ENCODE measurements at places on chromosomes 12 and 14.

DNA sequence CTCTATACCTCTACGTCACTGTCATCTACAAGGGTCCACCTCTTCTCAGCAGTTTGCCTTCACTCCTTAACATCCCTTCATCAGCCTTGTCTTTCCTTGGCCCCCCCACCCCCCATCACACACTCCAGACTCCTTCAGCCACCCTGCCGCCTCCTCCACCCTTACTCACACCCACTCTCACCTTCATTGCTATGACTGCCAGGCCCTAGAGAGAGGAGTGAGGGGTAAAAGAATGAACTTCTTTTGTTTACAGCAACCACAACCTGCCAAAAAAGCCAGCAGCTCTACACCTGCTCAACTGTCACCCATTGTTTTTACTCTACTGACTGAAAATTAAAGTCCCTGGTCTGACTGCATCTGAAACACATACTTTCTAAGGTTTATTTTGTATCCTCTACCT, 112.8 kb downstream of the DUSP6 start:
- H3K4me3 ChIP-seq: no peak overlapping the region
- no peak overlapping the region for H3K27ac ChIP-seq
- H3K36me3 ChIP-seq: no peaks in the 10 kb centered on the region
- H3K4me1 ChIP-seq: no peaks in the 10 kb centered on the region
- H3K27me3 ChIP-seq: no peaks in the 10 kb centered on the region
- no peak for DNase-seq

- no peaks in the 10 kb centered on the region for H3K27me3 ChIP-seq
- no peak overlapping the region for H3K4me3 ChIP-seq
- DNase-seq: no peak
- H3K4me1 ChIP-seq: no peaks in the 10 kb centered on the region
- H3K27ac ChIP-seq: peak overlapping the region; percentile 25
- no peaks in the 10 kb centered on the region for H3K36me3 ChIP-seq
These were observed 556.6 kb downstream of the TRHDE start for GRCh38 chr12:72828662-72829324.

GRCh38 chr12:110234755-110235154, 46.3 kb upstream of the ATP2A2 start:
- H3K4me3 ChIP-seq: no peak overlapping the region
- H3K27me3 ChIP-seq: no peaks in the 10 kb centered on the region
- peak overlapping the region; percentile 64 for H3K27ac ChIP-seq

DNA sequence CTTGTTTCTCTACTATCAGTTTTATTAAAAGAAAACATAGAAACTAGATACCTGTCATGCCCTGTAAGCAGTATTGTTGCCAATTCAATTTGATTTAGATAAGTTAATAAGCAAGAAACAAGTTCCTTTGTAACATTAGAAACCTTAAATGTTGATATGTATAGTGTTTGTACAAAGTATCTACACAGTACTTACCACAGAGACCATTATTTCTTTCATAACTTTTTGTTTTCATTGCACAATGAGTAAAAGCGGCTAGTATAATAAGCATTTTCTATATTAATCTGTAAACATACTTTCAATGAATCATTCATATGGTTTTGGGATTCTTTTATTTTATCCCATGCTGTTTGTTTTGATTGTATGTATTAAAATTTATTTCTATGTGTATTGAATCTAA, 305.1 kb downstream of the TTC6 start:
- H3K27ac ChIP-seq: no peak overlapping the region
- H3K27me3 ChIP-seq: no peaks in the 10 kb centered on the region
- no peak for DNase-seq
- H3K36me3 ChIP-seq: no peaks in the 10 kb centered on the region
- H3K4me1 ChIP-seq: no peaks in the 10 kb centered on the region

- H3K4me1 ChIP-seq: peaks cover 40% of the 10 kb centered on the region
- DNase-seq: peak; percentile 33
- peak overlapping the region; percentile 93 for H3K27ac ChIP-seq
- H3K27me3 ChIP-seq: no peaks in the 10 kb centered on the region
- H3K36me3 ChIP-seq: no peaks in the 10 kb centered on the region
- H3K4me3 ChIP-seq: no peak overlapping the region
These were observed 2.0 kb upstream of the GALC start for GRCh38 chr14:87994974-87995373.

DNA sequence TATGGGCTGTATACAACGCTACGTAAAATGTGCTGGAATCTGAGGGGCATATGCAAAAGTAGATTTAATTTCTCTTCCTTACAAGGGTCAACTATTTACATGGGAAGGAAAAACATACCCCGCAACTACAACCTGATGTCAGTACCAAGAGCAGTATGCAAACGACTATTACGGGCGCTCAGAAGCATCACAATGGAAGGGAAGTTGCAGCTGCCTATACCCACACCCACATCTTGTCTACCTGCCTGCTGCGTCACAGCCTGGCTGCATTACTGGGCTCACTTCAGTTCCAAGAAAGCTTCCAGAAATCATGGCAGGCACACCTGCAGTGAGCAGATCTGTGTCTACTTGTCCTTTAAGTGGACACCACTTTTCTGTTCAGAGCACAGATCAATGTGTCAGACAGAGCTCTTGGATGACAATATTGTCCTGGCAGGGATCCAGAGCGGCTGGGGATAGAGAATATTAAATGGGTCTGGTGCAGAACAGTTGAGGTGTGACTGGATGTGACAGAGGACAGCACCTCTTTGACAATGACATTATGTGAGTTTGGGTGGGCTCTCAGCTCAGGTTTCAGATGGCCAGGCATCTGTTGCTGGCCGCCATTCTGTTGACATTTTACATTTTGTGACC, 41.5 kb upstream of the GNG2 start:
- H3K36me3 ChIP-seq: no peaks in the 10 kb centered on the region
- H3K27me3 ChIP-seq: no peaks in the 10 kb centered on the region
- no peaks in the 10 kb centered on the region for H3K4me1 ChIP-seq
- DNase-seq: no peak
- no peak overlapping the region for H3K27ac ChIP-seq
- H3K4me3 ChIP-seq: no peak overlapping the region

GRCh38 chr12:22318108-22318737, 16.3 kb downstream of the ST8SIA1 start:
- H3K36me3 ChIP-seq: no peaks in the 10 kb centered on the region
- H3K27me3 ChIP-seq: no peaks in the 10 kb centered on the region
- no peak overlapping the region for H3K27ac ChIP-seq

DNA sequence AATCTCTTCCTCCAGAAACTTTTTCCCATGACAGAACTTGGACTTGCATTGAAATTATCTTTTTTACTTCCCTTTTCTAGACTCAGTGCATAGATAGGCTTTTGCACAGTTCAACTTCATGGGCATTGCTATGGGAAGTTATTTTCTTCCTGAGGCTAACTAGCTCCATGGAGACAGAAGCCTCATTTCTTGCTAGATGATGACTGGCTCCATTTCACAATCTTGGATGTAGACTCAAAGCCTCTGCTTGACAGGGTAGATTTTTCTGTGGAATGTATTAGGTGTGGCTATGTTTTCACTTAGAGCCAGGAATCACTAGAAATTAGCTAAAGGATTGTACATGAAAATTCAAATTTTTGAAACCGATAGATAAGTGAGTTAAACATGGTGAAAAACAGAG, 884.1 kb upstream of the MGAT4C start:
- DNase-seq: peak; percentile 11
- no peak overlapping the region for H3K27ac ChIP-seq
- no peaks in the 10 kb centered on the region for H3K36me3 ChIP-seq
- H3K4me1 ChIP-seq: no peaks in the 10 kb centered on the region
- no peaks in the 10 kb centered on the region for H3K27me3 ChIP-seq
- H3K4me3 ChIP-seq: no peak overlapping the region

DNA sequence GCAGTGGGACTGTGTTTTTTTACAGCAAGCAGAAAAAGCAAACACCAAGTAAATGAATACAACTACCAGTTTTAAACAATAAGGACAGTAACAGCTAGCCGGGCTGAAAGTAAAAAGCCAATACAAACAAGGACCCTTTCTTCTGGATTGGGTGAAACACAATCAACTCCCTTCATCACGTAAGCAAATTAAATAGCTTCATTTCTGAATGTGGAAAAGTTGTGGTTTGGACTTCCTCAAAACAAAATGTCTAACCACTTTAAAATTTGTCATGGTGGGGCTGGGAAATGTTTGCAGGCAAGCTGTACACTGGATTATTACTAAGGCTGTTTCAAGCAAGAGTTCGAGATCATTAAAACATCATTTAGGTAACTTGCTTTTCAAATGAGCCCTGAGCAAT, 47.4 kb downstream of the TCHP start:
- no peaks in the 10 kb centered on the region for H3K36me3 ChIP-seq
- H3K27ac ChIP-seq: peak overlapping the region; percentile 48
- peaks cover 27% of the 10 kb centered on the region for H3K4me1 ChIP-seq

- H3K27me3 ChIP-seq: no peaks in the 10 kb centered on the region
- no peak overlapping the region for H3K4me3 ChIP-seq
- DNase-seq: no peak
- peak overlapping the region; percentile 24 for H3K27ac ChIP-seq
- peaks cover 16% of the 10 kb centered on the region for H3K4me1 ChIP-seq
These were observed 19.2 kb downstream of the PPTC7 start for GRCh38 chr12:110563702-110564470.
